ENCODE measurements at places on chromosomes 12 and 14.

DNA sequence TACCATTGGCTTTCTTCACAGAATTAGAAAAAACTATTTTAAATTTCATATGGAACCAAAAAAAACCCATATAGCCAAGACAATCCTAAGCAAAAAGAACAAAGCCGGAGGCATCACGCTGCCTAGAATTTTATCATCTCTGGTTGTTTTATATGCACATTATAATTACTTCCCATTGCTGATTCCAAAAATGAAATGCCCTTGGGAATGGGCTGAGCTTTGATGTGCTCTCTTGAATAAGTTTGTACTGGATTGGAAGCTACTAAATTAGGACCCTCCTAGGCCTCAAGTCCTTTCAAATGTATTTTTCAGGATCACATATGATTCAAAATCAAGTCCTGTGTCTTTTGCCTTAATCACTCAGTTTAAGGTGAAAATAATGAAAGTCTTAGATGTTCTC is 58.9 kb upstream of the DUSP6 start:
- DNase-seq, result no peak

GRCh38 chr12:84696908-84697540 is 215.6 kb downstream of the SLC6A15 start:
- no peak for DNase-seq

DNA sequence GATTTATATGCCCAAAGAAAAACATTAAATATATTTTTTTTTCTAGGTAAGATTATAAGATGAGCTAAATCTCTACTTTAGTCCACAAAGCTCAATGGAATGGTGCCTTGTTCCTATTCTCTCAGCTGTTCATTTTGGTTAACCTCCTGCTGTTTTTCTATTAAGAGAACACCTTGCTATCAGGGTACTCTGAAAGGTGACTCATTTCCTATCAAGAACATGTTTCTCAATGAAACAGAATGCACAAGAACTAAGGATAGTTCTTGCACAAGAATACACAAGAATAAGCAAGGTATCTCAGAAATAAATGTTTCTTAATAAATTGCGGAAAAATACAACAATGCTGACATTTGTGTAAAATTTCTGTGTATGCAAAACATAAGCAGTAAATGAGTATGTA is 14.1 kb downstream of the ABCD2 start:
- DNase-seq, result no peak

DNA sequence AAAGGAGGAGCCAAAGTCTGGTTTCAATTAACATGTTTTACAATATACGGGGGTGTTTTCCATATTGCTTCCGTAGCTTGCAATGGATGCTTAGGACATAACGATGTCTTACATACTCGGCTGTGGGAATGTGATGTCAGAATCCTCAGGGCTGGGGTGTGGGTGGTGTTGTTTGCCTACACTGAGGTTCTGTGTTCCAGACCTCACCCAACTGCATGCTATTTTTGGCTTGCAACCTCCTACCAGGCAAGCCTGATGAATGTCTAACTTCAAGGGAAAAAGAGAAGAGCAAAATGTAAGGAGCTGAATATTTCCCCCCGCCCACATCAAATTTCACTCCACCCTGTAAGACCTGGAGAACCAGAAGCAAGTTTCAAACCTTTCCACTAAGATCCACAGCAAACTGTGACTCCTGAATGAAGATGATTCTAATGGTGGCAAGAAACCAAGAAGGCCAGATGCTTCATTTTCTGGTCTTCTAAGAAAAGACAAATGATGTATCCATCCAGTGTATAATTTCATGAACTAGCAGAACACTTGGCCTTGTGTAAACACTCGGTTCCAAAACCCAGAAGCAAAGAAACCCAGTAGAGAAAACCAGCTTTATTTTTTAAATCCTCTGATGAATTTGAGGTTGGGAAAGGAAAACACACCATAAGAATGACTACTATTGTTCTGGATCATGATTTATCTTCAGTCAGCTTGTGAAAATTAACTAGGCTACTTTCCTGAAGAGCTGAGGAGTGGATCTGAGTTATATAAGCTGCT is 227.9 kb downstream of the DACT1 start:
- DNase-seq, result peak; percentile 71

GRCh38 chr14:50058113-50058512 is 58.3 kb downstream of the VCPKMT start:
- DNase-seq, result no peak

DNA sequence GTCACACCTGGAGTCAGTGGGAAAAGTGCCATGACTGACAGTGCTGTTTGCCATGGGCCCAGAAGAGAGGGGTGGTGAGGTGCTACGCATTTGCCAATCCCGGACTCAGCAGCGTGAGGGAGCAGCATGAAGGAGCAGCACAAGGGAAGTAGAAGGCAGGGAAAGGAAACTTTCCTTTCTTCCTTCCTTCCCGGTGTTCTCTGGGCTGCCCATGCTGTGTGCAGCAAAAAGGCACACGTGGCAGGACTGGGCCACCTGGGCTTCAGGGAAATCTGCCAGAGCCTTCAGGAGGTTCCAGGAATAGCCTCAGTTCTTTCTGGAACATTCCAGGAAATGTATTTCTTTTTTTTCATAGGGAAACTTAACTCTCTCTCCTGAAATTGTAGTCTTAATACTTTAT is 23.0 kb downstream of the TRIM9 start:
- peak; percentile 44 for DNase-seq

DNA sequence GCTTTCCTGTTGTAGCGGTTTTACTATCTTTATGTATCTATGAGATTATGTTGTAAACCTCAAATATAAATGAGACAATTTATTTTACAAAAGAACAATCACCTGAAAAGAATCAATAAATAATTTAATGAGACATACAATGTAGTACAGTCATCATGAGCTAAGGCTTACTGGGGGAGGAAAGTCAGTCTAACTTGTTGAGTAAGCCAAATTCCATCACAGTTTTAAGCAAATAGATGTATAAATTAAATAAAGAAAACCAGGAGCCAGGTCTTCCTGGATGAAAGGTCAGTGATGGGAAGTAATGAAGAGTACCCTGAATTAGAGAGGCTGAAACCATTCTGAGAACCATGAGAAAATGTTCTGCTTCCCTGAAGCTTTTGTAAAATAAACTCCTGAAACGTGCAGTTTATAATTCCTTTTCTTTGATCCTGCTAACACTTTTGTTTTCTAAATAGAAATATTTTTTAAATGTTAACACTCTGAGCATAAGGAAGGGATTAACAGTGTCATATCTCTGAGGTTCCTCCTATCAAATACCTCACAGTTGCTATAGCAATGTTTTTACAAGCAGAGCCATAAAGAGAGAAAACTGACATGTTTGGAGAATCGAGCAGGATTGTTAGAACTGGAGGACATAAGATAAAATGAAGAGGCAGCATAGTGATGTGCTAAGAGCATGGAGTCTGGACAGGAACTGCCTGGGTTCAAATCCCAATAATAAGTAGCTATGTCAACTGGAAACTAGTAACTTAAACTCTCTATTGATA is 444.9 kb upstream of the FOXG1 start:
- DNase-seq, result no peak

DNA sequence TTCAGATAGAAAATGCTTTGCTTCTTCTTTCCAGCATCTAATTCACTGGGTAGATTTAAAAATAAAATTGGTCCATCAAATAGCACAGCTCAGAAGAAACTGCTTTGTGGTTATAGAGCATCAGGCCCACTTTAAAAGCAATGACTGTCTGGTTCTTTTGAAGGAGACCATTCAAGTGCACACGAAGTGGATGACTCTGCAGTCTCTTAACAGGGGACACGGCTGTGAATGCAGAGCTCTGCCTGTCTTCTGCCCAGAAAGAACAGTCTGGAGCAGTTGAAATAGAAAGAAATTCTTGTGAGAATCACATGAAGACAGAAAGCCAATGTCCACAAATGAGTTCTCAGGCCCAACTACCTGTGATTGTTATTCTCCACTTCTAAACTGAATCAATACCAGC is 138.7 kb upstream of the PLEKHA5 start:
- DNase-seq, result no peak

DNA sequence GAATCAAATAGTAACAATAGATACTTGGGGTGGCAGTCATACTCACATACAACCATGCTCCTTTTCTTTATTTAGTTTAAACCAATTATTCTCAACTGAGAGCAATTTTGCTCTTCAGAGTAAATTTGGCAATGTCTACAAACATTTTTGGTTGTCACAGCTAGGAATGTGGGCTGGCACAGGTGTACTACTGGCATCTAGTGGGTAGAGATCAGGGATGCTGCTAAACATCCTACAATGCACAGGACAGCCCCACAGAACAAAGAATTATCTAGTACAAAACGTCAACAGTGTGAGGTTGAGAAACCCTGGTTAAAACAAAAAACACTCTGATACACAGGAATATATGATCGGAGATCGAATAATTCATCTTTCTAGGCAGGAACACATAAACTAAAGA is 186.5 kb downstream of the NELL2 start:
- no peak for DNase-seq

DNA sequence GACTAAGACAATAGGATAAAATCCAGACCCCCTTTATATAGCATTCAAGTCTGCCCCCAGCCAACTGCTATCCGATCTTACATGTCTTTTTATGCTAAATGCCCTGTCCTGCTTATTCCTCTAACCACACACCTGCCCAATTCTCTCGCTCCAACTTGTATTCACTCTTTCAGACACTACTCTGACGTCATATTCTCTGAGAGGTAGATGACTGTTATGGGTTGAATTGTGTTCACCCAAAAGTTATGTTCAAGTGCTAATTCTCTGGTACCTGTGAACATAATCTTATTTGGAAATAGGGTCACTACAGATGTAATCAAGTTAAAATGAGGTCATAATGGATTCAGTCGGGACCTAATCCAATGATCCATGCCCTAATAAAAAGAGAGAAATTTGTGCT is 84.0 kb upstream of the PTPRR start:
- DNase-seq, result no peak

DNA sequence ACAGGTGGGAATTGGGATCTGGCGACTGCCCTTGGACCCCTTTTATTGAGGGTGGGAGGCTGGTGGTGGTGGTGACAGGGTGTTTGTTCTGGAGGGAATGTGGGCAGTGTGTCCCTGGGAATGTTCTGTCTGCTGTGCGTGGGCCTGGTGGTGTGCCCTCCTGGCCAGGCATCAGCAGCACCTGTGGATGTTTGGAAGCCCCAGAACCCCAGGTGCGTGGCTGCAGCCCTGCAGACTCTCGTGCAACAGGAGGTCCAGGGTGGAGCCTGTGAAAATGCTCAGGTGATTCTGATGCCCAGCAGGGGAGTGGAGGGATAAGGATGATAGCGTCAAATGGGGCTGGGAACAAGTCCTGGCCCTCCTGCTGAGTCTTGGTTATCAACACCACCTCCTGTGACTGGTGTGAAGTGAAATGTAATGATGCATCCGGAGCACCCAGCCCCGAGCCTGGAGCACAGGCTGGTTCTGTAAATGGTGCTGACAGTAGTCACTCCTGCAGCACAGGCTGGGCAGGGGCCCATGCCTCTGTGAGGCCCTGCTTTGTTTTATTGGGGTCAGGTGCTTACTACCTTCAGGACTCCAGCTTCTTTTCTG is 176.6 kb downstream of the TSPAN9 start:
- no peak for DNase-seq
